Activated CD8-positive, alpha-beta T cell treated with anti-CD3 and anti-CD28 coated beads for 36 hours (primary cell): ENCODE measurements at places on chromosomes 12 and 14.

- DNase-seq: no peak
Measured at GRCh38 chr12:65335981-65336380, 57.5 kb downstream of the MSRB3 start.

DNA sequence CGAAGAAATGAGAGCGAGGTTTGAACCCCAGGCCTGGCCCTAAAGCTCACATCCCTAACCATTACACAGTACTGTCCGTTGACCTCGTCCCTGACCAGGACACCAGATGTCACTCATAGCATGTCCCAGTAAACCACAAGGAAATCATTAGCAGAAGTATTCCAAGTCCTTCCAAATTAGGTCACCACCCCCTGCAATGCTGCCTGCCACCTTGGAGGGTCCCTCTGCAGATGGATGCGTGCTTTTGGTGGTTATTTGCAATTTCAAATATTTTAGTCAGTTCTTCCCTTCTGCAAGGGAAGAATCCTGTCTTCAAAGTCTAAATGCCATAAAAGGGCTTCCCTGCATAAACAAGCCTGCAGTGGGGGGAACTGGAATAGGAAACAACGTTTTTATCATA lies 71.3 kb downstream of the CLMN start:
- DNase-seq: no peak

DNA sequence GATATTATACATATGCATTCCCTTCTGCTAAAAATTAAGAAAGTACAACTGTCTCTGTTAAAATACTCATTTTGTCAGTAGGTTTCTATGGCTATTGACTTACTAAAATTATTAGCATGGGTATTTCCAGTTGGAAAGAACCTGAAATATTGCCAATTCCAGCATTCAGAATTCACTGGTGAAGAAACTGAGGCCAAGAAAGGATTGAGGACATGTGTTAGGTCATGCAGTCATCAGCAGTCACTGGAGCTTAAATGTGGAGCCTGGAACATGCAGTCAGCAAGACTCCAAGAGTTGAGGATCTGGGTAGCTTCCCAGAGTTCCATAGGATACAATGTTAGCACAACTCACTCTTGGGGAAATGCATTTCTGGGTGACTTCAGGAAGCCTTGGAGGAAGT lies 1335.6 kb downstream of the AACS start:
- no peak for DNase-seq

- DNase-seq: no peak
Measured at GRCh38 chr12:12180136-12180535, 86.7 kb downstream of the LRP6 start.

DNA sequence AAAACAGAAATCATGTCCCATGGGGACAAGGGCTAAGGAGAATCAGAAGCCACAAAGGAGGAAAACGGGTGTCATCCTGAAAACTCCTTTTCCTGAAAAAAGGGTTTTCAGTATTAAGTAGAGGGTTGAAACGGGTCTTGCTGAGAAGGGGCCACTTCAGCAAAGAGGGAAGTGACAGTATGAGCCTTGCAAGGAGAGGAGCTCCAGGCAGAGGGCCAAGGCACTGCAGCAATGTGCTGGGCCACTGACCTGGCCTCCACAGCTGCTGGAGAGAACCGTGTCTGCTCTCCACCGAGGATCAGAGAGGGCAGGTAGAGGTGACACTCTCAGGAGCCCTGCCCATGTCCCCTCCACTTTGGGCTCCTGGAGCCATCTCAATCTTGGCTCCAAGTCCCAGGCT lies 103.3 kb downstream of the NCOR2 start:
- no peak for DNase-seq

DNA sequence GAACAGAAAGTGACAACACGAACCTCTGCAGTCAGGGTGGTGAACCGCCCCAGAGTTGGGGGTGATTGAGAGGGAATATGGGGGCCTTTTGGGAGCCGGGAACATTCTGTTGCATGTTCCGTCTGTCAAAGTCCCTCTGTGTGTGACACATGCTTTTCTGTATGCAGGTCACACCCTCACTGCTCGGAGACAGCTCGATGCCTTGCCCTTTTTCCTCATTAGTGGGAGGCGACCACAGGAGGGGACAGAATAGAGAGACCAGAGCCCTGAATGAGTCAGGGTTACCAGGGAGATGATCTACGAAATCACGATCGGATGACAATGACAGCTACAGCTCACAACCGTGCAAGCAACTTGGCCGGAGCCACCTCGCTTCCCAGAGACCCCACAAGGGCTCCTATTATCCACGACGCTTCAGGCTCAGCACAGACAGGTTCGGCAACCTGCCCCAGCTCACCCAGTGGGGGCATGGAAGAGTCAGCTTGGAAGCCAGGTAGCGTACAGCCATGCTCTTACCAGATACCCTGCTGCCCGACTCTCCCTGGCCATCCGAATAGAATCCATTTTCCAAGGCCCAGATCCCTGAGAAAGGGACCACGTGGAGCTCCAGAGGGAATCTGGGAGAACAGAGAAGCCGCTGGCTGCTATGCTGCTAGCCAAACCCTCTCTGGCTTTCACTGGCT lies 38.8 kb downstream of the TESC start:
- DNase-seq: no peak

DNA sequence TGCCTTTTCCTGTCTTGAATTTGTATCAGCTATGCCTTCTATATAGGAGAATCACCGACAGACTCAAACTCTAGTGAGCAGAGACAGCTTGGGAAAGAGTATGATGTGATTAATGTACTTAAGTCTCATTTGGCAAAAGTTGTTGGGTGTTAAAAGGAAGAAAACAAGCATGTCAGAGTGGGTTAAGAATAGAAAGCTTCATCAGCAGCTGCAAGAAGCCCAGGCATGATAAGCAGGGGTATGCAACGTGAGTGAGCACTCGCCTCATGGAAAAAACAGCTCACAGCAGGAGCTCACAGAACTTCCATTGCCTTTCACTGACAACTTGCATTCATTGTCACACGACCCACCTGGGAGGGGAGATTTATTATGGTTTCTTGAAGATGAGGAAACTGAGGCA lies 35.9 kb upstream of the WNK1 start:
- peak; percentile 89 for DNase-seq

- no peak for DNase-seq
Measured at GRCh38 chr14:28303248-28303647, 463.3 kb upstream of the FOXG1 start.

DNA sequence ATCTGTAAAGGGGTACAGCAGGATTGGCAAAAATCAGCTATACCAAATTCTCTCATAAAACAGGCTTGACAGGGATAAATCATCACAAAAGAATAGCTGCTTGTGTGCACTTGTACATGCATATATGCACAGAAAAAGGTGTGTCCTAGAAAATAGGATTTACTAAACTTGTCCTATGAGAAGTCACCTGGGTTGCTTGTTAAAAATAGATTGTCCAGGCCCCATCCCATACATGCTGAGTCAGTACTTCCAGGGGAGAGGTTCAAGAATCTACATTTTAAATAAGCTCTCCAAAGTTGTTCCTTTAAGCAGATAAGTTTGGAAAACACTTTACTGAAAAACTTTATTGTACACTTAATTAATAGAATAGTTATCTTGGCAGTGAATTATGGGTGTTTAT lies 123.1 kb downstream of the ANO6 start:
- no peak for DNase-seq

GRCh38 chr14:96267916-96268315 lies 11.9 kb downstream of the BDKRB1 start:
- no peak for DNase-seq

GRCh38 chr14:62409169-62409568 lies 636.1 kb downstream of the KCNH5 start:
- DNase-seq: no peak

- no peak for DNase-seq
Measured at GRCh38 chr14:25110106-25110505, 60.2 kb upstream of the STXBP6 start.

- no peak for DNase-seq
Measured at GRCh38 chr12:6424866-6425265, 19.9 kb upstream of the CD27 start.

DNA sequence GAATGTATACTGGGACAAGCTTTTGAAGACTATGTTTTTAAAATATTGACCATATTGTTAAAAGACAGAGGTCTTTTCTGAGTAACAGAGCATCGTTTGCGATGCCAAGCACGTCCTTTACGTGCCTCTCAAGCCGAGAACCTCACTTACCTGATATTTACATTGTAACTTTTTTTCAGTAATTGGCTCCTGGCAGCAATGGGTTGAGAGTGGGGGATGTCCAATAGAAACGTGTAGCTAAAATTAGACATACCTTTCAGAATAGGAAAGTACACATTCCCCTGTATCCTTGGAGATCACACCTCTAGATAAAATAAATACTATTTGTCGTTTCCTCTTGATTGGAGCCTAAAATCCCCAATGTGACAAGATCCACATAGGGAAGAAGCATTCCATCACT lies 222.2 kb upstream of the RGS6 start:
- no peak for DNase-seq

GRCh38 chr12:6047249-6048237 lies 76.9 kb downstream of the VWF start:
- DNase-seq: peak; percentile 22

- no peak for DNase-seq
Measured at GRCh38 chr12:119373666-119374065, 39.1 kb downstream of the CCDC60 start.

DNA sequence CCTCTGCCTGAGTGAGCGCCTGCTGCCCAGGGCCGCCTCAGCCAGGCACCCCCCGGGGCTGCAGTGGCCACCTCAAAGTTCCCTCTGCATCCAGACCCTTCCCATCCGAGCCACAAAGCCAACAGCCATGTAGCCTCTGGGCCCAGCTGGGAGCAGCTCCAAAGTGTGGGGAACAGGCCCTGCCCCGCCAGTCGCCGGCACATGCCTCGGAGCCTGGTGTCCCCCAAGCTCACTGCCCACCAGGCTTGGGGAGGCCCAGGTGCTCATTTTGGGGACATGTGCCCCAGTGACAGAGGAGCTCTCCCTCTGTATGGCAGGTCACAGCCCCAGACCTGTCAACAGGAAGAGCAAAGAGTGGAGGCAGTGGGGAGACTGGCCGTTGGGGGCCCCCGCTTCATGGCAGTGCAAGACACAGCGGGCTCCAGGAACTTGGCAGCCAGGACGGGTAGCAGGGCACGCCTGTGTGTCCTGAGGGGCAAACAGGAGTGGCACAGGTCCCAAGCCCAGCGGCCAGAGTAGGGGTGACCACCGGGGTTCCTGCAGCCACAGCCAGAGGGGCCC lies 29.9 kb downstream of the JAG2 start:
- no peak for DNase-seq

- DNase-seq: no peak
Measured at GRCh38 chr12:78888568-78888967, 24.0 kb downstream of the SYT1 start.

- no peak for DNase-seq
Measured at GRCh38 chr12:49588281-49588680, 17.2 kb downstream of the FAM186B start.

GRCh38 chr12:112148031-112148513 lies 22.7 kb downstream of the TRAFD1 start:
- no peak for DNase-seq

DNA sequence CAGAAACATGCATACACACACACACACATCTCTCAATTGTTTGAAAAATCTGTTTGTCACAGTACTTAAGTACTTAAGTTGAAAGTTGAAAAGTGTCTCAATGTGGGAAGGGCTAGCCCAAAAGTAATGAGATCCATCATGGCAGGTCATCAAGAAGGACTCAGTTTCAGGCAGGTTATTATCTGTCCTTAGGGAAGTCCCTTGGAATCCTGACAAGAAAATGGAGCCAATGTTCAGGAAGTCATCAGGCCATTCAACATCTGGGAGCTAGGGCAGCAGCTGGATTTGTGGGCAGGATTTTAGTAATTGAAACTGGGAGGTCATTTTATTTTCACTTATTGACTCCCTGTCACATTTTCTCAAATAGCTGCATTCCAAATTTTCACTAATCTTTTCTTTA lies 56.0 kb downstream of the MSRB3 start:
- DNase-seq: no peak

- DNase-seq: no peak
Measured at GRCh38 chr14:63777024-63777423, 49.2 kb upstream of the SGPP1 start.

DNA sequence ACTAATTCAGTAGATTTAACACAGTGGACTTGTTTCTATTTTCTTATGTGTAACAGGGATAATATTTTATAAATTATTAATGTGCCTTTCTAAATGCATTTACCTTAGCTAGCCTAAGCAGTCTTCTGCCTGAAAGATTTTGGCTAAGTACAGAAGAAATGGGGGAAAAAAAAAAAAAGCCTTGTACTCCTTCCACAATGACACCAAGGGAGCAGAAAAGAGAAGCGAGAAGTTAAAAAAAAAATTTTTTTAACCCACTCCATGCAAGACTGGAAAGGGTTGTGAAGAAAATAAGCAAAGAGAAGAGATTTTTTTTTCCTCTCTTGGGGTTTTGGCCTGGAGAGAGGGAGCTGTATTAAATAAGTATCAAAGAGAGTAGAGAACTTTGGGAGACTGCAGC lies 28.7 kb downstream of the NELL2 start:
- no peak for DNase-seq

- DNase-seq: peak; percentile 55
Measured at GRCh38 chr14:102184316-102185035, 44.8 kb downstream of the WDR20 start.

GRCh38 chr12:19411234-19412204 lies 27.8 kb upstream of the AEBP2 start:
- DNase-seq: no peak

GRCh38 chr12:38316391-38317129 lies at the start of gene ALG10B:
ALG10B (plus strand) TSS chr12:38316774; CDS start chr12:38316894, 120 bp downstream.
- DNase-seq: peak; percentile 93

DNA sequence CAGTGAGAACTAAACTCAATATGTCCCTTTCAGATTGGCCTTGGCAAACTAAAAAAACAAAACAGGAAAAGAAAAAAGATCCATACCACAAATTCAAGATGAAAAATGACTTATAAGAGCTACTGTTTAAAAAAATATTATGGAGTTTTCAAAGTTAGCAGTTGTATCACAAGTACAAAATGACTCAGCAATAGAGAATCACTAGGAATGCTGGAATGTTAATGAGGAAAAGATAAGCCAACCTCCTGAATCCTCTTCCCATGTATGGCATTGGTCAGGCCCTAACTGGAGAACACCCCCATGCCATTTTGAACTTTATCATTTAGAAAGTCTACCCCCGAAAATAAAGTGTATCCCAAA lies 62.2 kb downstream of the PPP1R36 start:
- no peak for DNase-seq

DNA sequence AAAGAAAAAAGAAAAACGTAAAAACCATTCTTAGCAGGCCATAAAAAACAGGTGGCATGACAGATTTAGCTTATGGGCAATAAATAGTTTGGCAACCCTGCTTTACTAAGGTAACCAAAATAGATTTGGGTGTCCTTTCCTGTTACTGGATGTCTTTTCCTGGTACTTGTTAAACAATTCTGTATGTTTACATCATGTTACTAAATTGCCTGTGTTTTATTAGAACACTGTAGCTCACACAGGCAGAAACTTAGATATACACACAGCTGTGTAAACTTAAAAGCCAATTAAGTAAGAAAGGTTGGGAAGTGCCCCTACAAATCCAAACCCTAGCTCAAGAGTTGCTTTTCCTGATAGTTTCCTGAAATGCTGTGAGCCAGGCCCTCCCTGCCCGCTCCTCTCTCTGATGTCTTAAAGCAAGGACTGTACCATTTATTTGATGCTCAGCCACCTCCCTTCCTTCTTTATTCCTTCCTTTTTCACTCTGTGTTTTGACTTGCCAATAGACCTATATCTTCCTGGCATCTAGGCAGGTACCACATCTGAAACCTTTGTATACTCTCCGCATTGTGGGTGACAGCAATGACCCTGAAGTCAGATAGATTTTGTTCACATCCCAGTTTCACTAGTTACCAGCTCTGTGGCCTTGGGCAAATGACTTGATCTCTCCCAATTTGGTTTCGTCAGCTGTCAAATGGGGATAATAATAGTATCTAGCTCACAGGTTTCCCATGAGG lies 3.7 kb upstream of the CAMKK2 start:
- DNase-seq: no peak

- no peak for DNase-seq
Measured at GRCh38 chr14:102241147-102241546, 63.8 kb downstream of the MOK start.
